ENCODE measurements at places on chromosomes 7 and 10. TPM values are rescaled to one million over a fixed set of nuclear protein-coding genes. Genes with fewer than 3 reads are reported as not detected.

The ACSL5 gene
- 57.8 TPM for total RNA-seq

The RTKN2 gene
- 8.8 TPM for total RNA-seq

The MYH16 gene
- not detected for total RNA-seq

The PPRC1 gene
- total RNA-seq: 47.7 TPM

The TRIL gene
- not detected for total RNA-seq

GRCh38 chr10:102676534-102677315 lies 32.4 kb downstream of the TRIM8 start:
- DNase-seq: no peak

- DNase-seq: no peak
Measured at GRCh38 chr10:88108115-88108610, 244.7 kb downstream of the PTEN start.

- DNase-seq: no peak
Measured at GRCh38 chr7:121624958-121625357, 228.8 kb upstream of the FAM3C start.

DNA sequence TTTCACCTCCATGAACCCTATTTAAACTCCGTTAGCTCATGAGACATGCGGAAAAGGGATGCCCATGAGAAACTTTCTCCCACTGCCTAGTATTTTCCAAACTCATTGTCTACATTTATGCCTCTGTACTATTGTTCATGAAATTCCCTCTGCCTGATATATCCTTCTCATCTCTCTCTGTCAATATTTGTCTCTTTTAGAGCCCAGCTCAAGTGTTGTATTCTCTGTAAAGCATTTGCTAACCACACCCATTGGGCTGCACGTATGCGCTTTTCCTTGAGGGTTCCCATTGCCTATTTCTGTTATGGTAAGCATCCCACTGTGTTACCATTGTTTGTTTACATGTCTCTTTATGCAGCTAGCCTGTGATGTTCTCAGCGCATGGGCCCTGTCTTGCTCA lies 211.4 kb downstream of the MDFIC start:
- DNase-seq: no peak

- no peak for DNase-seq
Measured at GRCh38 chr7:15972862-15973275, 286.4 kb upstream of the MEOX2 start.

DNA sequence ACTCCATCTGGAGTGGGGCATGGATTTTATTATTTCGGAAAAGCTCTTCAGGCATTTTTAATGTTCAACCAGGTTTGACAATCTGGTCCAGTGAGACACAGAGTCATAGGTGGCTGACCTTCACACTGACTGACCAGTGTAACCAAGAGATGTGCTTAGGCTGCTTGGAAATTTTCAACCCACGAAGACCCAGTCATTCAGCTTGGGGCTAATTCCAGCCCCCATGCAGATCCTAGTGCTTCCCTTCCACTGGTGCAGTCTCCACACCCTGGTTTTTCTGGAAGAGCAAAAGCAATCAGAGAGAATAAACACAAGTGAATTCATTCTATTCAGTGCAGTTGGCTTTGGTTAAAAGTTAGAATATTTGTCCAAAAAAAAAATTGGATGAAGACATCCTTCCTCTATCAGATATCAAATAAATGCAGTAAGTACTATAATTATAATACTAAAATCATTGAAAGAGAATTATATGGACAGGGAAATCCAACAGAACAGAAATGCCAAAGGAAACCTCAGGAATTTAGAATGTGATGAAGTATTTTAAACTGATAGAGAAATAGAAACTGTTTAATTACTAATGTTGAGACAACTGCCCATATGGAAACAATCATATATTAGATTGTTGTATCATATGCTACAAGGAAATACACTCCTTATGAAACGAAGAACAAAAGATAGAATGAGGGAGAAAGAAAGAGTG lies 178.0 kb downstream of the NPSR1 start:
- no peak for DNase-seq

DNA sequence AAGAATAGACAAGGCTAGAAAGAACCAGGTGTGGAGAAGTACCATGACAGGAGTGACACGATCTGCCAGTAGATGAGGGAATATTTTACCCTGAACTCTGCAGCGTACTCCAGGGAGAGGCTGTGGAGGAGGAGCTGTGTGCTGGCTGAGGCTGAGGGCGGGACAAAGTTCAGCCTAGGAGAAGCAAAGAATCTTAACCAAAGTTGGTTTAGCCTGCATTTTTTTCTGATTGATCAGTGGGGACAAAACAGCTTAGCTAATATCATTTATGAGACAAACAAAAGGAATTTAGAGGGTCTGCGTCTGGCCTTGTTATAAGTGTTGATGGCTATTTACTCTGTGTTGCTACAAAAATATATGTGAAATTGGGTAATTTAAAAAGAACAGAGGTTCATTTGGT lies 5.2 kb upstream of the NPSR1 start:
- no peak for DNase-seq

- DNase-seq: no peak
Measured at GRCh38 chr7:137953043-137953664, 48.7 kb downstream of the CREB3L2 start.

- DNase-seq: peak; percentile 60
Measured at GRCh38 chr10:60731134-60731885, 47.0 kb upstream of the CDK1 start.

GRCh38 chr7:155685070-155685790 lies 40.8 kb downstream of the RBM33 start:
- peak; percentile 65 for DNase-seq

GRCh38 chr10:34622945-34623344 lies 192.2 kb downstream of the PARD3 start:
- DNase-seq: no peak
